ENCODE measurements at places on chromosomes 7 and 10.

GRCh38 chr10:29712108-29712507, 77.3 kb upstream of the SVIL start:
- DNase-seq: no peak

- DNase-seq: no peak
These were observed 125.4 kb upstream of the SORCS3 start for GRCh38 chr10:104515678-104516199.

- no peak for DNase-seq
These were observed 27.0 kb downstream of the DCLRE1C start for GRCh38 chr10:14926722-14927416.

DNA sequence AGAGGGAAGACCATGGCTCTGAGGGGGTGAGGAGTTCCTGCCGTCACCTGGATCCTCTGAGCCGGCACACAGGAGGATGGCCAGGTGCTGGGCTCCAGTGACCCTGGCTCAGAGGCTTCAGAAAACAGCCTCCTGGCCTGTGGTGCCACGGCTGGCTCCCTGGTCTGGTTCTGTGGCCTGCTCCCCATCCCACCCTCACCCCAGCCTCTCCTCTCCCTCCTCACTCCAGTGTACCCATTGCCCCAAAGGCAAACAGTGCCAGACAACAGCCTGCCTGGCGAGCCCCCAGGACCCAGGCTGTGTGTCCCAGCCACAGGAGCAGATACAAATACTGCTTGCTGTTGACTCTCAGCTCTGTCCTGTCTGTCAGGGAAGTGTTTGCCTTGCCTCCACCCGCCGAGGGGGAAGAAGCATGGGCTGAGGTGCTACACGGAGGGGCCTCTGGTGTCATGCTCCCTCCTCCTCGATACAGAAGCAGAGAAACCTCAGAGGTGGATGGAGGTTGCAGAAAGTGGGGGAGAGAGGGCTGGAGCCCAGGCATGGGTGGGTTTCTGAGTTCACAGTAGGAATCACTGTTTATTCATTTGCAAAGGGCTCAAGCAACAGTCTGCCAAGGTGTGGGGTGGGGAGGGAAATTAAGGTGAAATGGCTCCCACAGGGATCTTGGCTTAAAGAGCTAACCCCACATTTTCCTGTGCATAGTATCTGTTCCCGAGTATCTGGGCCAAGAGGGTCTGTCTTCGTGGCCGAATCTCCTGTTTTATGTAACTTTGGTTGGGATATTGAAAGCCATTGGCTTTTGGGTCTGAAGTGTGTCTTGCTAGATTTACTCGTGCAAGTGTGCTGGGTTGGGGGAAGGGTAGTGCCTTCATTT, 5.5 kb downstream of the ADRA2A start:
- DNase-seq: no peak

- peak; percentile 52 for DNase-seq
These were observed 4.5 kb upstream of the PLXNA4 start for GRCh38 chr7:132580717-132581285.

DNA sequence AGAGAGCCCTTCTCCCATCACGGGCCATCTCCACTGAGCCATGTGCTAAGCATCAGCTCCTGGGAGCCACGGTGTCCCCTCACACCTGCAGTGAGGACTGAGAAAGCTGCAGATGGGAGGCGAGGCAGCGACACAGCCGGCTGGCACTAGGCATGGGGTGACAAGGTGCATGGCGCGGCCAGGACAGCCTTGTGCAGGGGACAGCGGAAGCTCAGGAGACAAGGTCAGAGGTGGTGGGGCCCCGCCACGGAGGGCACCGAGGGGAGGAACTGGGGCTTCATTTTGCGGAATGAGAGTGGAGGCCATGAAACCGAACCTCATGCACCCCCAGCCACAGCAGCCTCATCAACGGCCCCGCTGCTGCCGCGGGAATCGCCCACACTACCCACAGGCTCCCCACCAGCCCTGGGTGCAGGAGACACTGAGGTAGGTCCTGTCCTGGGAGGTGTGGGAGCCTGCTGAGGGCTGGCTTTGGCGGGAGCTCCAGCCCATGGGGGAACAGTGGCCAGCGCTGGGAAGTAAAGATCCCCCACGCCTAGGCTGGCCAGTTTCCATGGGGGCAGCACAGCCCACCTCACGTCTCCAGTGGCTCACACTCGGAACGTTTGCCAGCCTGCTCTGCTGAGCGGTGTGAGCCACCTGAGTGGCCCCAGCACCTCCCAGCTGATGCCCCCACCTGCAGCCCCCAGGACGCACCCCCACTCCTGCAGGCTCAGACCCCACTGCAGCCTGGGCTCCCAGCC, 71.2 kb upstream of the INSIG1 start:
- no peak for DNase-seq

DNA sequence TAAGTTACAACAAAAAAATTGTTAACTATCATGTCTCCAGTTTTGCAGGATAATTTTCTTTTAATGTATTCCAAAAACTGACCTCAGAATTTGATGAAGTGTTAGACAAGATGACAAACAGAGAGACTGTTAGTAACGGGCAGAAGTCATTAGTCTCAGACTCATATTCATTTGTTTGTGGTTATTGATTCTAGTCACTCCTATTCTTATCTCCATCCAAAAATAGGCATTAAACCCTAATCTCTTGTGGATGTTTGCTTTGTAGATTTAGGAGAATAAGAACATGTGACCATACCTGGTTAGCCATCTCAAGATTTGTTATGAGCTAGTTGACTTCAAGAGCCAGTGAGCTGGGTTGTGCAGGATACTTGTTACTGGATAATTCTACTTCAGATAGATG, 261.1 kb downstream of the AUTS2 start:
- DNase-seq: no peak

GRCh38 chr10:6811153-6811552, 231.1 kb upstream of the PRKCQ start:
- DNase-seq: no peak

DNA sequence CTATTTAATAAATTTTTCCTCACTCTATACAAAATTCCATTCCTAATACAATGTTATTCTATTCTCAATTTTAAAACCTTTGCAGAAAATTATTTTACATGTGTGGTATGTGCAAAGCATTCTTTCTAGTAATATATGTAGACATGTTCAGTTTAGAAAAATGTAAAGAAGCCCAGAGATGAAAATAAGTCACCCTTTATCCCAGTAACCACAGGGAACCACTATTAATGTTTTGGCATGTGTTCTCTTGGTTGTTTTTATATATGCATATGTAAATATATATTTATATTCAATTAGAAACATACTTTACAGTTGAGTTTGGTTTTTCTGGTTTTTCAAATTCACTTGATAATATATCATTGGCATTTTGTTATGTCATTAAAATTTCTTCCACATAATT, 14.8 kb upstream of the GLCCI1 start:
- DNase-seq: no peak

GRCh38 chr7:134721171-134721570, 58.3 kb upstream of the CALD1 start:
- no peak for DNase-seq

- no peak for DNase-seq
These were observed 22.1 kb upstream of the STEAP4 start for GRCh38 chr7:88328787-88329186.

DNA sequence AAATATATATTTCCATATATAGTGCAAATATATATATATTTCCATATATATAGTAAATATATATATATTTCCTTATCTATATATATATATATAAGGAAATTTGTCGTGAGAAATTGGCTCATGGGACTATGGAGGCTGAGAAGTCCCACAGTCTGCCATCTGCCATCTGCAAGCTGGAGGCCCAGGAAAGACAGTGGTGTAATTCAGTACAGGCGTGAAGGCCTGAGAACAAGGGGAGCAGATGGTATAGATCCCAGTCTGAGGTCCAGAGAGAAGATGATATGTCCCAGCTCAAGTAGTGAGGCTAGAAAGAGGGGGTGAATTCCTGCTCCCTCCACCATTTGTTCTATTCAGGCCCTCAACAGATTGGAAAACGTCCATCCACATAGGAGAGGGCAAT, 78.9 kb downstream of the MTPN start:
- DNase-seq: no peak

DNA sequence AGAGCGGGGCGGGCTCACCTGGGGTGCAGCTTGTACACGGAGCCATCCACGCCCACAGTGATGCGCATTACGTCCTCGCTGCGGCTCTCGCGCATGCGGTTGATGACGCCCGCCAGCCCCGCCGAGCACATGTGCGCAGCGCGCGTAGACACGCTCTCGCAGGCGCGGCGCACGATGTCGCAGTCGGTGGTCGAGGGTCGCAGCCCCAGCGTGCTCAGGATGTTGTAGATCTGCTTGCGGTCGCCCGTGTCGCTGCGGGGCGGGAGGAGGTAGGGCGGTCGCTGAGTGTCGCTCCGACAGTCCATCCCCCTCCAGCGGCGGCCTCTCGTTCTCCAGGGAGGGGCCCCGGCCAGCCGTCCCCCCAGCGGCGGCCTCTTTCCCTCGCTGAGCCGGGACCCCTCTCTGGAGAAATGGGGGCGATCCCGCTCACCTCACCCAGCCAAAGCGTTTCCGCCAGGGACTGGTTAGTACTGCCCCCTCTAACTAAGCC, 4.4 kb upstream of the MYL7 start:
- DNase-seq: peak; percentile 53

GRCh38 chr10:82394122-82394521, 519.1 kb downstream of the NRG3 start:
- DNase-seq: no peak

- DNase-seq: no peak
These were observed 213.4 kb downstream of the GPR37 start for GRCh38 chr7:124552217-124552616.

DNA sequence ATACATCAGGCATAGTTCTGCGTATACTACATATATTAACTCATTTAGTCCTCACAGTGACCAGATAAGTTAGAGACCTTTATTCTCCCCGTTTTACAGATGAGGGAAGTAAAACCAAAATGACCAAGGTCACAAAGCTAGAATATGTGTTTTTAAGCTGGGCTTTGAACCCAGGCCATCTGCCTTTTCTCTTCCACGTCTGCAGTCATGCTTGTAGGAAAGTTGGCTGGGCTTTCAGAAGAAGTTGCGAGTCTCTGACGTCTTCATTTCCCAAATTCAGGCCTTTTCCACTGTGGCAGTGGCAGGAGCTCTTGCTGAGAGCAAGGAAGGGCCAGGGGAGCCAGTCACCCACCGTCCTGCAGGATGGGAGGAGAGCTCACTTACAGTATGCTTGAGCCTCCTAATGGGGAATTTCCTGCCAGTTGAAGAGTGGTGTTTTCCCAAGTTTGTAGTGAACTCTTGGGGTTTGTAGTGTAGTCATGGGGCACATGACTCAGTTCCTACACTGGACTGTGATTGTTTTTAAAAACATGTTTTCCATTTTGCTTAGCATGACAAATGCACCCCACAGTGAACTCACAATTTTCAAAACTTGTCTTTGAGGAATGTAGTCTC, 34.2 kb downstream of the CYP17A1 start:
- no peak for DNase-seq

DNA sequence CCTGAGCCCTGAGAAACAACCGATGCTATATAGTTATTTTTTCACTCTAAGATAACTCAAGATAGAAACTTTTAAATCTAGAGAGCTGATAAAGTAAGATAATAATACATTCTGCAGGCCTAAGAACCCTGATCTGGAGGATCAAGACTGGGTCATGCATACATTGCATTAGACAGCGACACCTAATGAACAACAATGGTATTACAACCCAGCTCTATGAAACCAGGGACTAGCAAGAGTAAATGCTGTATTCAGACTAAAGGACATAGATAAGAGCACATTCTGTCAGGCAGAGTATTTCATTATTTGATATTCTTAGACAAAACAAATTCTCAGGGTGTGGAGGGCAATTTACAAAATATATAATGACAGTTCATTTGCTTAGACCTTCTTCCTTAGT, 148.6 kb downstream of the GRK5 start:
- no peak for DNase-seq

- no peak for DNase-seq
These were observed 328.4 kb upstream of the AOAH start for GRCh38 chr7:37052705-37053104.

DNA sequence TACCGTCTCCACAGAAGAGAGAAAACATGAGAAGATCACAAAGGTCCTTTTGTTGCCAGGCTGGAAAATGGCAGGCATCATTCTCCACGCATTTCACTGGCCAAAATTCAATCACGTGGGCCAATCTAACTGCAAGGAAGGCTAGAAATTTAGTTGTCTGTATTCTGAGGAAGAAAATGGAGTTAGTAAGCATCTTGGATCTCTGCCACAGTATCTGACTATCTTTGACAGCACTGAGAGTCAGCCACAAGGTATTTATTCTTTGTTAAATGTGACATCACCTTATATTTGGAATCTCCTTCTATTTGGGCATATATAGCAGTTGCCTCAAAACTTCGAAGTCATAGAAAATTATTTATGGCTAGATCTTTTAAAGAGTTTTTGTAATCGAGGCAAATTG, 213.9 kb downstream of the NSUN6 start:
- DNase-seq: no peak

DNA sequence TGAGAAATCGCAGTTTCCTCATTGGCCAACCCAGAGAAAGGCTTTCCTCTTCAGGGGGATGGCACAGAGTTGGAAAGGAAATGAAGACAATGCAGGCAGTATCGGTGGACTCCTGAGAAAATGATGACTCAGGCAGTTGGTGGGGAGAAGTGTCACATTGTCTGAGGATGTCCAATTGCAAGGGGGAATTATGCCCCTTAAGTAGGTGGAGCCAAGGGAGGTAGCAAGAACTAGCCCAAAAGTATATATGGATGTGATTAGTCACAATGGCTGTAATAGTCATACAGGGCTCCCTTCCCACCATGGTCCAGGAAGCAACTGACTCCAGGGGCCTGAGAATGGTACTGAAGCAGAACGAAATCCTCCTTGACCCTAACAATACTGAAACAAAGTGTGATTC, 58.3 kb upstream of the EGFR start:
- DNase-seq: no peak

DNA sequence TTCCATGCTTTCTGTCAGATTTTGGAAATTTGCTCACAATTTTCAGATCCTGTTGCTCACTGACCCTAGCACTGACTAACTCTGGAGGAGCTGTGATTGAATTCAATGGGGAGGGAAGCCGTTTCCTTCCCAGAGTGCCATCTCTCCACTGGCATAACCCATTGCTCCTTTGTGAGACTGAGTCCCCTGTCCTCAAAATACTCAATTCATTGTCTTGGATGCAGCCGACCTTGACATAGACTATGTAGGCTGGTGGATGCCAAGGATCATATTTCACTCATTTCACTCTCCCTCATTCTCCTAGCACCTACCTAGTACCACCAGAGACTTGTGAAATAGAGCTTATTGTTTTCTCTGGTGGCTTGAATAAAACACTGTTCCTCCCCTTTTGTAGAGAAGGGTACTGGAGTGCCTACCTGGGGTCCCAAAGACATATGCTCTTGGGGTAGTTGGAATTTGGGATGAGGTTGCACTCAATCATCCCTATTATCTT, 511.3 kb upstream of the ZMIZ1 start:
- DNase-seq: no peak

- DNase-seq: no peak
These were observed 263.6 kb downstream of the DOCK4 start for GRCh38 chr7:111942450-111943081.

DNA sequence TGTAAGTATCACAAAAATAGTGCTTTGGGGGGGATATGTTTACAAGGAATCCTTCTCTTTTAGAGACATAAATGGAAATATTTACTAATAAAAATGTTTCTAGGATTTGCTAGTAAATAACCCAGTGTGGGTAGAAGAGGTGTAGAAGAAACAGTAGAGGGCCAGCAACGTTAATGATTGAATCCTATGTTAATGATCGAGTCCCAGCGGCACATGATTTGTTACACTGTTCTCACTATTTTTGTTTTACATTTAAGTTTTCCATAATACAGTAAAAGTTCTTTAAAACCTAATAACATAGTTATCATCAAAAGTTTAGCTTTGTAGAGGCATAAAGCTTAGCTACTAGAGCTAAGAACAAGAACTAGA, 66.0 kb downstream of the UBE2H start:
- DNase-seq: no peak

Measured in stimulated activated CD4-positive, alpha-beta T cell treated with anti-CD3 and anti-CD28 coated beads, Interleukin-12 subunit alpha, Interleukin-12 subunit beta, amount 100 ng/mL, for 4 hours (primary cell).